ENCODE measurements at places on chromosomes 2 and 18.

DNA sequence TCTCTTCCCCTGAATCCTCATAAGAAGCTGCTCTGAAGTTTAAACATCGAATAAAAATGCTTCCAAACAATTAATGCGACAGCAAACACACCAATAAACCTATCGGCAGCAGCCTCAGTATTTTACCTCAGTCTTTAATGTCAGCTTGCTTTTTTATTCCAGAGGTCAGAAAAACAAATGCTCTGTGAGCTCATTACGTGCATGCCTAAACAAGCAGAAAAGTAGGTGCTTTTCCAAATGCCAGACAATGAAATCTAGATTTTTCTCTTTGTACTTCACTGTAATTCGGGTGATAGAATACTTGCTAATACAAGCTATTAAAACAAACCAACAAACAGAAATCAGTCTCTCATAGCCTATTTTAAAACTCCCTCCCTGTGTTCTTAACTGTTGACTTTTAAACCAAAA lies 381.5 kb downstream of the NRXN1 start:
- DNase-seq = no peak

- no peak for DNase-seq
Measured at GRCh38 chr2:241074065-241074818, 27.8 kb downstream of the MTERF4 start.

DNA sequence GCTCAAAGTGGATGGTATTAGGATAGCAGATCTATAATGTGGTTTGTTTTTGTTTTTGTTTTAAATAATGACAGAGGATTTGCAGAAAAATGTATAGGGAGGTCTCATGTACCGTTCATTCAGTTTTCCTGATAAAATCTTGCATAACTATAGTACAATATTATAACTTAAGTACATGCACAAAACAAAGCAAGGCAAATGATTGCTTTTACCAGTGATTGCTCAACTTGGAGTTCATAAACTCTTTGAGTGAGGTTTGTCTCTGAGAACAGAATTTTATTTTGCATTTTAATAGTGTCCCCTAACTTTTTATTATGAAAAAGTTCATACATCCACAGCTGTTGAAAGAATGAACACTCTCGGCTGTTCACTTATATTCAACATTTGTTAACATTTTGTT lies 96.6 kb downstream of the MAP4K4 start:
- no peak for DNase-seq

DNA sequence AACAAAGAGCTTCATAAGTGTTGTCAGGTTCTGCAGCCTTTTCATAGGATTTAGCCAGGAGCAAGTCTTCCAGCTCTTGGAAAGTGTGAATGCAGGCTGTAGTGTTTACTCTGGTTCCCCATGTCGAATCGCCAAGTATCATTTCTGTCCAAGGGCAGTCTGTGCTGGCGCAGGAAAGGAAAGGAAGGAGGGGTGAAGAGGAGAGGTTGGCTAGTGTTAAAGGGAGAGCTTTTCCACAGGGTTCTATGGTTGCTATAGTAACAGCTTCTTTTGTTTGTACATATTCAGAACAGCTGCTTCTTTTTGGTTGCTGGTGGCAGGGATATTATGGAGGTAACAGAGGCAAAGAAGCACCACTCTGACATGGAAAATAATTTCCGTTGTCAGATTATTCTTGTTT lies 69.9 kb downstream of the KCNH7 start:
- no peak for DNase-seq

GRCh38 chr18:12325726-12326245 lies 17.7 kb downstream of the TUBB6 start:
- DNase-seq = no peak

- no peak for DNase-seq
Measured at GRCh38 chr2:96393989-96394761, 58.6 kb downstream of the NCAPH start.

- peak; percentile 20 for DNase-seq
Measured at GRCh38 chr2:9554921-9555296, 721 bp downstream of the ADAM17 start.

DNA sequence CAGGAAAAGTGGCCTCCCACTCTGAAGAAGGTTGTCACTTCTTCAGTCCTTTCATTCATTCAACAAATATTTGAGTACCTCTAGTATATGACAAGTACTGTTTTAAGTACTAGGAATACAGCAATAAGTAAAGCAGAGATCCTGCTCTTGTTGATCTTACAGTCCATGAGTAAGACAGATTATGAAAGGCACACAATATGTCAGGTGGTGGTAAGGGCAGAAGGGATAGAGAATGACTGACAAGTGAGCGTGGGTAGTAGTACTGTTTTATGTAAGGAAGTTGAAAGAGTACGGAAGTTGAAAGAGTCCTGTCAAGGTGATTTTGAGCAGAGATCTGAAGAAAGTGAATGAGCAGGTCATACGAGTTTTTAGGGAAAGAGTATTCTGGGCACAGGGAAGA lies 111.3 kb downstream of the GALNT1 start:
- no peak for DNase-seq

GRCh38 chr18:28432339-28432738 lies 255.4 kb upstream of the CDH2 start:
- DNase-seq = no peak

DNA sequence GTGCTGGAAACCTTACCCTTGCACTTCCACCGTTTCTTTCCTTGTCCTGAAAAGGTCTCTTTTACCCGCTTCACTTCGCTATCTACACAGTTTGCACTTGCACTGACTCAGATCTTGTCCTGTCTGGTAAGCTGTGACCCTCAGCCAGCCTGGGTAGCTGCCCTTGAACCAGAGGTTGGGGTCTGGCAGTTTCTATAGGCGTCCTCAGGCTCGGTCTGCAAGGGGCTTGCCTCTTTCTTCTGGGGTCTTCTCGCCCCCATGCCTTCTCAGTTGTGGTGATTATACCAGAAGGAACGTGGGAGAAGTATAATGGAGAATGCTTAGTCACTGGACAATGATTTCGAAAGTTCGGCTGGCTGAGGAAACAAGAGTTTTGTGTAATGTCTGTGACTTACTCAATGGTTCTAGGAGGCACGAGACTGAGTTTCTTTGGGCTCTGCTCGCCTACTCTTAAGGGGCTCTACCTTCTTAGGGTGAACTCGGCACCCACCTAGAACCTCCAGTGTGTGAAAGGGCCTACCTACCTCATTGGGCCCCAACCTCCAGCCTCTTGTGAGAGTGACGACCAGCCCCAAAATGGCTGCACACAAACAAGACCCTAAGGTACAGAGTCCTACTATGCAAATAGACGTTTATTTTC lies 6.9 kb upstream of the STAT1 start:
- no peak for DNase-seq

DNA sequence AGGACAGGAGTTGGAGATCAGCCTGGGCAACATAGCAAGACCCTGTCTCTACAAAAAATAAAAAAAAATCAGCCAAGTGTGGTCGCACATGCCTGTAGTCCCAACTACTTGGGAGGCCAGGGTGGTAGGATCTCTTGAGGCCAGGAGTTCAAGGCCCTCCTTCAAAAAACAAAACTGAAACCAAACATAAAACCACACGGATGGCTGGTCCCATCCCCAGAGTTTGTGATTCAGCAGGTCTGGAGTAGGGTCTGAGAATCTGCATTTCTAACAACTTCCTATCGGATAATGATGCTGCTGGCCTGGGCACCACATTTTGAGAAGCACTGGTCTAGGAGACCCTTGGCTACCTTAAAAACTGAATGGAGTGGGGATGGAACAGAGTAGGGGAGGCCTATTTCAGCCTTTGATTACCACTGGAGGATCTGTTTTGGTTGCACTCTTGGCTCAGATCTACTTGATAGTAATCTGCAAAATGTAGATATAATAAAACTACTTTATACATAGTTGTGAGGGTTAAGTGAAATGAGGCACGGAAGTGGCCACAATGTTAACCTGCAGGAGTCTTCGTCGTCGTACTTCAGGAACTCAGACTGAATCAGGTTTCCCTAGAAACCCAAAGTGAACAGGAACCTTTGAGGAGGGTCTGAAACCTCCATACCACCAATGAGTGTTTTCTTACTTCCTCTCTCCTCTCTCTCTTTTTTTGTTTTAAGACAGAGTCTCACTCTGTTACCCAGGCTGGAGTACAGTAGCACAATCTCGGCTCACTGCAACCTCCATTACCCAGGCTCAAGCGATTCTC lies 25.5 kb upstream of the NFE2L2 start:
- no peak for DNase-seq

- no peak for DNase-seq
Measured at GRCh38 chr18:12595571-12596255, 62.2 kb downstream of the SPIRE1 start.

DNA sequence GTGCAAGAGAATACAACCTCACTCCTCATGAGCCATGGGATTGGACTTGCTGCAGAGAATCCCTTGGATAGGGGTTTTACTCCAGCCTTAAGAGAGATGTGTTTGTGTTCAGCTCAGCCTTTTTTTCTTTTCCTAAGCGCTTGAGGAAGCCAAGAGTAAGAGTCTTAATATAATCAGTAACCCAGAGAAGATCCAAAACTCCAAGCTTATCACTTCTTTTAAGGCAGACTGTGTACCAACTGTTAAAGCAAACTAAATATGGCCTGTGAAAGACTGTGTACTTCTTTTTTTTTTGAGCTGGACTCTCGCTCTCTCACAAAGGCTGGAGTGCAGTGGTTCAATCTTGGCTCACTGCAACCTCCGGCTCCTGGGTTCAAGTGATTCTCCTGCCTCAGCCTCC lies 30.4 kb downstream of the MSGN1 start:
- DNase-seq = no peak

DNA sequence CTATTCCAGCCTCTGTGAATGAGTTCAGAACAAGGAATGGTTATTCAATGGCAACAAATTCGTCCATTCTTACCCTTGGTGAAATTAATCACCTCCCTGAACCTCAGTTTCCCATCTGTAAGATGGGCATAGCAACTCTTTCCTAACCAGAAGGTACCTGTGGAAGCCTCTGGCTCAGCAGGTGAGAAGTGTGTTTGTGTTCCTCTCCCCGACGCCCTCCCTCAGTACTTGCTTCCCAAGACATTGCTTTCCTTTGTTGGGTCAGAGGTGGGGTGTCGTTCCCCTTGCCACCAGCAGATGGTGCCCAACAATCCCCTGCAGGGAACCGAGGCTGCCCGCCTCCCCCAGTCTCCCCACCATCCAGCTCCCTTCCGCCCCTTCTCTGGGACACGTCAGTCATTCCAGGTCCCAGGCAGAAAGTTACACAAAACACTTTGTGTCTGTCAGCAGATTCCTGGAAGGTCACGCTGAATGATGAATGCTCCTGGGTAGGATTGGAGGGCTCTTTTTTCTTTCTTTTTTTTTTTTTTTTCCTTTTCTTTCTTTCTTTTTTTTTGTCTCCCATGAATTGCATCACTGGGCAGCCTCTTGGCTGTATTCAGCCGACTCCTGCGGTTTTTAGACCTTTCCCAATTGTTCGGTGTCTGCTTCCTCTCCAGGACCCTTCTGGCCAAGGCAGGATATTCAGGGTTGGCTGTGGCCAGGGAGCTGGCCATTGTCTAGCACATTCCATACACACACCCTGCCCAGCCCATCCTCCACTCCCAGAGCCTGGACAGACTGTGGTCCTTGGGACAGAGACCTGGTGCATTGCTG lies 117.3 kb downstream of the LPIN1 start:
- DNase-seq = peak; percentile 66

GRCh38 chr2:207091176-207091575 lies 74.6 kb downstream of the KLF7 start:
- DNase-seq = no peak

- no peak for DNase-seq
Measured at GRCh38 chr18:63284173-63284799, 35.3 kb downstream of the BCL2 start.

DNA sequence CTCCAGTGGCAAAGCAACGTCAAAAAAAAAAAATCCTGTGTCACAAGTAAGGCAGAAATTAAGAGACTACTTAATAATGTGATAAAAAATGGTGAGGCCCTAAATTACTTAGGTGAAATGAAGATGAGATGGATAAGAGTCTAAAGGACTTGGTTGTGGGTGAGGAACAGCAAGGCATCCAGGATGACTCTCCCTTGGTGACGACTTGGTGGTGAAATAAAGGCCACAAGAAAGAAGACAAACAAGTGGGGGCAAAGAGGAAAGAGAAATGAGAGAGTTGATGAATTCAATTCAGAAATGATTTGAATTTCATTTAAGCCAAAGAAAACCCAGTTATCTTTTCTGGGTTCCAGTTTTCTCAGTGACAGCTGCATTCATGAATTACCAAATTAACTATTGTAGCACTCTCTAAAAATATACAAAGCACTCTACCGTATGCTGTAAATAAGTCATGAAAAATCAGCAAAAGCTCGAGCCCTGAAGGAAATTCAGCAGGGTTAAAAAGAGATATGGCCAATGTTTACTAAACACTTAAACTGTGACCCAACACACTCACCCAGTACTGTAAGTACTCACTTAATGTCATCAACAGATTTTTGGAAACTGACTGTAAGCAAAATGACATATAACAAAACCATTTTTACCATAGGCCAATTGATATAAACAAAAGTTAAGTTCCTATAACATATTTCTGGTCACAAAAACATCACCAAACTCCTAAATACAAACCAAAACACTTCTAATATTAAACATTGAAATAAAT lies 1.4 kb downstream of the METTL8 start:
- no peak for DNase-seq

DNA sequence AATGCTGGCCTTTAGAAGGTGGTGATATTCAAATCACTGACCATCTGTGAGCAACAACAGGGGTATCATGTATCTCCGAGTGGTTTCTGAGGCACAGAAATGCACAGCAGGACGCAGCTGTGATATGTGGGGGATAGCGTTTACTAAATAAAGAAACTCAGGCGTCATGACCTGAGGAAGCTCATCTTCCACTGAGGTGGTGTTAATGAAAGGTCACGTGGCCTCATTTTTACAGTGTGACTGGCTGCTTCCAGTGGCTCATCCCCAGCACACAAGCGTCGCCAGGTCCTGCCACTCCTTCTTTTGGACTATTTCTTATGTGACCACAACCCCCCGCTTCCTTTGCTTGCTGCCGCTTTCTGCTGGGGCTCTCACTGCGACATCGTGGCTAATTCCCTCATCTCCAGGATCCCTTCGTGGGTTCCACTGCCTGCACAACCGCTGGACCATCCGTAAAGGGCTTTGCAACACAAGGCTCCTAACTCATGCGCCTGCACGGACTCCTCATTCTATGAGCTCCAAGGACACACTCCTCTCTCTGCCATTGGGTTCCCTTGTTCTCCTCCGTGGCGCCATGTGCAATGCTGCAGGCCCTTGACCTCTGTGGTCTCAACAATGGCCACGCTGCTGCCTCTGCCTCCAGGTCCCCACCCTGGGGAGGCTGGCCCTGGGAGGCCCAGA lies 109.3 kb downstream of the MBP start:
- no peak for DNase-seq

DNA sequence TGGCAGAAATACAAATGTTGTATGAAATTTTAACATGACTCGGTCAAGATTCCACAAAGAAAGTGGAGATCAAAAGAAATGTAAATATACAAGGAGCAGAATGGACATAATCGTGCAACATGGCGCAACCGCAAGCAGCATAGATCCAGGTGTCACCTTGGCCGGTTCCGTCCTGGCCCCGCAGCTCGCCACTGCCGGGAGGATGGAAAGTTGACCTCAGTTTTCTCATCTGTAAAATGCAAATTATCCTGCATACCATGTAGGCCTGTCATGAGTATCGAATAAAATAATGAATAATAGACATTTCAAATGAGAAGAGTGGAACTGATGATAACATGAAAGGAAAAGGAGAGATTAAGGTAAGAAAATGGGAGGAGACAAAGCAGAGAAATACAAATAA lies 427.3 kb upstream of the SMIM21 start:
- no peak for DNase-seq

Measured in effector memory CD8-positive, alpha-beta T cell (primary cell).